ENCODE measurements at places on chromosomes 4 and X.

- no peak for DNase-seq
These were observed 151.3 kb downstream of the RTL9 start for GRCh38 chrX:110509755-110510532.

- DNase-seq = no peak
These were observed 27.9 kb downstream of the ZNF275 start for GRCh38 chrX:153361781-153362397.

DNA sequence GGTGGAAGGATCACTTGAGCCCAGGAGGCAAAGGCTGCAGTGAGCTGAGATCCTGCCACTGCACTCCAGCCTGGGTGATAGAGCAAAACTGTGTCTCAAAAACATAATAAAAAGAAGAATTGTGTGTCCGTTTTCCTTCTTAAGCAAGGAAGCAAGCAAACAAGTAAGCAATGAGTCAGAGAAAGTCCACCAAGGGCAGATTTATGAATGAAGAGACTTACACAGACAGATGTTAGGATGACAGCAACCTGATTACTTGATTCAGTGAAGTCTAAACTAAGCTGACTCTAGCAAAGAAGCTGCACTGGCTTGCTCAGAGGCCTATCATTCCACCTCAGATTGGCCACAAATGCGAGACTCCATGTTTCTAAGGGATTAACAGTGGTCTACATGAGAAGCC is 34.1 kb upstream of the SCML1 start:
- DNase-seq = no peak

DNA sequence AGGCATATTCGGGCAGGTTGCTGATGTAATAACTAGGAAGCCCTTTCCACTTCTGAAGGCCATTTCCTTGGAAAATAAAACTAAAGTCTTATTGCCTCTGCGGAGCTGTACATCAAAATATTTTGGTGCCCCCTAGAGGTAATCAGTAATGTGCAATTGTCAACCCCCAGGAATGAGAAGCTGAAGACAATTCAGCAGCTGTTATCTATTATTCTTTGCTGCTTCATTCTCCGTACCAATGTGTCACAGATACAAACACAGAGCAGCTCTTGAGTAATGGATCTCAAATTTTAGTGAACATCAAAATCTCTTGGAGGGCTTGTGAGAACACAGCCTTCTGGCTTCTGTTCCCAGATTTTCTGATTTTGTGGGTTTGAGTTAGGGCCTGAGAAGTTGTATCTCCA is 3.5 kb upstream of the SLIT2 start:
- DNase-seq = peak; percentile 60

GRCh38 chrX:19487520-19488200 is 27.6 kb downstream of the MAP3K15 start:
- no peak for DNase-seq

GRCh38 chr4:89204624-89205023 is 93.3 kb downstream of the TIGD2 start:
- DNase-seq = peak; percentile 23

- DNase-seq = no peak
These were observed 117.8 kb upstream of the DKK2 start for GRCh38 chr4:107153956-107154355.

DNA sequence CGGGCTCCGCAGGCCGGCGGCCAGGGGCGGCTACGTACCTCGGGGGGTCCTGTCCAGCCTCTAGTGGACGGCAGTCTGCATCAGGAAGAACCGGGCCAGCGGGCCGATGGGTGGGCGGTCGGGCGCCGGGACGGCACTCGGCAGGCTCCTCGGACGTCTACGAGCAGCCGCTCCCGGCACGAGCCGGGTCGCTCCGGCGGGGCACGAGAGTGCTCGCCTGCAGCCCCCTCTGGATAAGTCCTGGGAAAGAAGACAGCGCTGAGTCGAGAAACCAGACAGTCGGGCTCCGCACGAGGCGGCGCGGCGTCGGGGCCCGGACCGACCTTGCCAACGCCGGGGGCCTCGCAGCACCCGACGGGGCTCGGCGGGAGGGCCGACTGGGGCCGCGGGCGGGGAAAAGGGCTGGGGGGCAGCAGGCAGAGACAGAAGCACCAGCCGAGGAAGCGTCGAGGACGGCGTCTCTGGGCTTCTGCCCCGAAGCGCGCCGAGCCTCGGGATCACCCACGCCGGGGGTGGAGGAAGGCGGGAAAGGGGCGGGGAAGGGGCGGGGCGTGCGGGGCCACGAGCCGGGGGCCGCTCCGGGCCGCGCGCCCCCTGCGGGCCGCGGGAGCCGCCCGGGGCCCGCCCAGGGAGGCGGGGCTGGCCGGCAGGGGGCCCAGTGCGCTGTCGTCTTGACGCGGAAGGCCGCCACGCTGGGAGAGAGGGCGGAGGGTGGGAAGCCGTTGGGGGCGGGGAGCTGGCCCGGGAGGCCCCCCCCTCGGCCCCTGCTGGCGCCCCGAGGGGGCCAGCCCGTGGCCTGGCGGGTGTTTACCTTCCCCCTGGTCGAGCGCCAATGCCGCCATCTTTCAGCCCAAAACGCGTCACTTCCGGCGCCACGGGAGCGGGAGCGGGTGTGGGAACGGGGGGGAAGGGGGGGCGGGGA is 1.9 kb downstream of the KLHL15 start:
- peak; percentile 79 for DNase-seq

GRCh38 chr4:174429701-174430410 is 92.4 kb downstream of the HPGD start:
- no peak for DNase-seq

DNA sequence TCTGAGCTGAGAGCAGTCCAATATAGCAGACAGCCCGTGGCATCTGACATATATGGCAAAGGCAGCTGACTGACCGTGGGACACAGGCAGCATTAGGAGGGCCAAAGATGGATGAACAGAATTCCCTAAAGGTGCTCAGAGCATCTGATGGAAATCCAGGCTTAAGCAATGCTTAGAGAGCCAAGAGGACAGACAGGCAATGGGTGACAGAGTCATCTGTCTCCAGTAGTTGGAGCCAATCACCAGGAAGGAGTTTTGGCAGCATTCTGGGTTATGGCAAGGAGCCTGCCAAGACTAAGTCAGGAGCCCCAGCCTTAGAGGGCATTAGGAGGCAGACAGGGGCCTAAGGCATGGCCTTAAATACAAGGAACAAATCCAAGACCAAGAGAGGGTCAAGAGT is 153.3 kb upstream of the USP9X start:
- DNase-seq = no peak

Data from skeletal muscle cell (primary cell).